ENCODE measurements at places on chromosomes 1 and 21. TPM values are rescaled to one million over a fixed set of nuclear protein-coding genes. Genes with fewer than 3 reads are reported as not detected.

Gene TRIM17
- total RNA-seq: 1.4 TPM

Gene DMRTA2
- total RNA-seq: not detected

Gene EYA3
- 35.5 TPM for total RNA-seq

Gene OR2M2
- not detected for total RNA-seq

Gene CYB561D1
- total RNA-seq: 12.6 TPM

Gene NES
- total RNA-seq: not detected

Gene EXO5
- 18.2 TPM for total RNA-seq

Gene PLEKHN1
- 1.7 TPM for total RNA-seq

Gene TMEM61
- not detected for total RNA-seq

Gene CNR2
- not detected for total RNA-seq

Gene NT5C1A
- total RNA-seq: 2.8 TPM

Gene CFAP74
- not detected for total RNA-seq

Gene SKI
- total RNA-seq: 38.3 TPM

Gene SPATA1
- 1.2 TPM for total RNA-seq

Gene IL20
- not detected for total RNA-seq

Gene OPRD1
- 0.05 TPM for total RNA-seq

Gene KCNK1
- 2.1 TPM for total RNA-seq

Gene ADAMTS5
- not detected for total RNA-seq

Gene CLDN17
- not detected for total RNA-seq

Gene VWA5B1
- not detected for total RNA-seq

Gene PDC
- total RNA-seq: not detected

Gene NBPF8
- total RNA-seq: 20.1 TPM

Gene NSL1
- total RNA-seq: 40.2 TPM

Gene FCER1A
- not detected for total RNA-seq

Gene BTBD8
- total RNA-seq: 0.91 TPM

Gene SHE
- not detected for total RNA-seq

Gene GPR3
- 3.2 TPM for total RNA-seq

Gene TCEA3
- 2.0 TPM for total RNA-seq
